ENCODE measurements at places on chromosomes 1 and 21.
A peak's percentile ranks its signal among the peaks of the same experiment; 100 is the strongest.

- no peak for DNase-seq
Measured at GRCh38 chr1:21700094-21700493, 30.9 kb upstream of the RAP1GAP start.

- DNase-seq, result no peak
Measured at GRCh38 chr1:102691592-102692090, 416.7 kb downstream of the COL11A1 start.

DNA sequence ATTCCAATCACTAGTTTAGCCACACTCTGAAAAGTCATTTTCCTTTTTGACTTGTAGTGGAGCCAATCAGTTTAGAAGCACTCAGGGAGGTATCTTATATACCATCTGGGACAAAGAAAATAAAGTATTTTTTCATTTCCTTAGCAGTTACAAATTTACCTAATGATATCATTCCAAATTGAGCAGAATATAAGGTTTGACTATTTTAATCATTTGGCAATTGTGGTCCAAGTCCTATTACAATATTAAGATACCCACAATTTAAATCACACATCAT lies 170.6 kb downstream of the LTN1 start:
- no peak for DNase-seq

GRCh38 chr1:162689745-162690671 lies 57.7 kb downstream of the DDR2 start:
- DNase-seq, result no peak

DNA sequence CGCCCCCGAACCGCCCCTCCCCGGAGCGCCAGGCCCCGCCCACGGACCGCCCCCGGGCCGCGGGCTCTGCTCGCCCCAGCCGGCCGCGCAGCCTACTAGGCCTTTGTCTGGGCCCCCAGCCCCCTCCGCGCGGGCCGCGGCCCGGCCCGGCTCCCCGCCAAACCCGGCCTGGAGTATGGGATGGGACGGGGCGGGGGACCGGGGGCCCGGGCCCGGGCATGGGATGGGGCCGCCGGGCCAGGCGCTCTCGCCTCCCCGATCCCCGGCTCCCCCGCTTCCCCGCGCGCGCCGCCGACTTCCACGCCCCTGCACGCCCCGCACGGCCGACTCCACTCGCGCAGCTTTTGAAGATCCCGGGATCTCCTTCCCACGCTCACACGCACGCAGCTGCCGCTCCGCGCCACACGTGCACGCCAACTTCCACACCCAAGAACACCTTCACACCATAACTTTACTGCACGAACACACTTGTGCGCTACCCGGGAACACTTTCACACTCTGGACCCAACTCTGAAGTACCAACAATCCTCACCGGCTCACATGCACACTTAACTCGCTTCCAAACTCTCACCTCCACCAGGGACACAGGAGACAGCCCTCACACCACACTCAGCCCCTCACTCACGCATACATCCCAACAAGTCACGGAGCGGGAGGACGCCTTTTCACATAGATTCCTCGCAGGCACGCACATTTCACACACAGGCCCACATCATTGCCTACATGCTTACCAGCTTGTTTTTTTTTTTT lies 437 bp upstream of the HSPG2 start:
- peak; percentile 94 for DNase-seq

GRCh38 chr1:169250022-169250421 lies 117.6 kb downstream of the NME7 start:
- DNase-seq, result no peak

DNA sequence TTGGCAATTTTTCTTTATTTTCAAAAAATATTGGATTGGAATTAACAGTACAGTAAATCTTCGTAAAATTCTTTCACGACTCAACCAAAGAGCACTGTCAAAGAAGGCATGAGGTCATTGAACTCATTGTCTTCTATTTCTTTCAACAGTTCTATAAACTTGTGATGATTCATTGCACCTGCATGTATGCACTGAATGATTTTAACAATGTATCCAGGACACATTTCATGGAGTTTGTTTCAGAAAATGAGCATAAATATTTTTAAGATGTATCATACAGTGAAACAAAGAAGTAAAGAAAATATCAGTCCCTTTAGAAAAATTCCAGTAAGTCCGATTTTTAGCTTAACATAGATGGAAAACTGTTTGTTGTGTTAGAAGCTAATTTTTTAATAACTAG lies 33.6 kb upstream of the CD34 start:
- DNase-seq, result no peak

DNA sequence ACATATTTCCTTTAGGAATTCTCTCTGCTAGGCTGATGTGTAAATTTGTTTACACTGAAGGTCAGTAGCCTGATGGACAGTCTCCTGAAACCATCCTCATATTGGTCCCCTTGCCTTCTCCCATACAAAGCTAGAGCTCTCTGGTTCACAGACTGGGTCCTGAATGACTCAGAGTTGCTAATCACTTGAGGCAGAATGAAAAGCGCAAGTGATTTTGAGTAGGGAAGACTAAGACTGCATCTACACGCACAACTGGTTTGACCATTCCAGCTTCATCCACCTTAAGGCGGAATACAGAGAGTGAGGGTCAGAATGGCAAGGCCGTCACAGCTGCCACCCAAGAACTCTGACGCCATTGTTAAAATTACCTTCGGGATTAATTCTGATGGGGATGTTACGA lies 70.2 kb upstream of the KIF26B start:
- no peak for DNase-seq

DNA sequence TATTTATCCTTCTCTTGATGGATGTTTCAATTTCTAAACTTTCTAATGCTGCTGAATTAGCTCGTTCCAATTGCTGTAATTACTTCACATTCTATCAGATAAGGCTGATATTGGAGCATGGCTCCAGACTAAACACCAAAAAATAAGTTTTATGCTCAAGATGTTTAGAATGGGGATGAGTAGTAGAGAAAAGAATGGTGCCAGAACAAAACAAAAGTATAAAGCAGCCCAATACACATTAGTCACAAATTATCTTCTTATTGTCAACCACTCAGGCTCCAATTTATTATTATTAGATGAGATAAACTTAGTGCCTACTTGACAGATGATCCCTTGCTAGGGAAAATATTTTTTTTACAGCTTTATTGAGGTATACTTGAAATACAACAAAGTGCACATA lies 21.8 kb downstream of the ATPAF1 start:
- no peak for DNase-seq

GRCh38 chr1:27057801-27058625 lies 45.4 kb upstream of the TENT5B start:
- no peak for DNase-seq

DNA sequence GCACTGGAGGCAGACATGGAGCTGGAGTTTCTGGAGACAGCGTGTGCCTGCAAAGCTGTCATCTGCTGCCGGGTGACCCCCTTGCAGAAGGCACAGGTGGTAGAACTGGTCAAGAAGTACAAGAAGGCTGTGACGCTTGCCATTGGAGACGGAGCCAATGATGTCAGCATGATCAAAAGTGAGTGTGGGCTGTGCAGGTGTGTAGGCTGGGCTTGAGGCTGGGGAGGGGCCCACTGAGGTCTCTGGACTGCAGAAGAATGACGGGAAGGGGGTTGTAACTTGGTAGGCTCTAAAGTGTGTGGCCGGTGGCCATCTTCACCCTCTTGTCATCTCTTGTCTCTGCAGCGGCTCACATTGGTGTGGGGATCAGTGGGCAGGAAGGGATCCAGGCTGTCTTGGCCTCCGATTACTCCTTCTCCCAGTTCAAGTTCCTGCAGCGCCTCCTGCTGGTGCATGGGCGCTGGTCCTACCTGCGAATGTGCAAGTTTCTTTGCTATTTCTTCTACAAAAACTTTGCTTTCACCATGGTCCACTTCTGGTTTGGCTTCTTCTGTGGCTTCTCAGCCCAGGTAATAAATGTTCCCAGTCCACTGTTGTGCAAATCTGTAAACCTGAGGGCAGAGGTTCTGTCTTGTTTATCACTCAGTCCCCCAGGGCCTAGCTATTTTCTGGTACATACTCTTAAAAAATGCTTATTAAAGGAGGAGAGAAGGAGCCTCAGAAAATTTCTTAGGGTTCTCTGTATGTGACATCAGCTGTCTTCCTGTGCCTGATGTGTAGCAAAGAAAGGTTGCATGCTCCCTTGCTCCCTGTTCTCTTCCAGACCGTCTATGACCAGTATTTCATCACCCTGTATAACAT lies 19.9 kb downstream of the ATP8B2 start:
- no peak for DNase-seq

- no peak for DNase-seq
Measured at GRCh38 chr1:22263359-22263758, 120.5 kb upstream of the WNT4 start.
